Left kidney (tissue), 8 donors: ENCODE measurements at places on chromosomes 1 and 21.

DNA sequence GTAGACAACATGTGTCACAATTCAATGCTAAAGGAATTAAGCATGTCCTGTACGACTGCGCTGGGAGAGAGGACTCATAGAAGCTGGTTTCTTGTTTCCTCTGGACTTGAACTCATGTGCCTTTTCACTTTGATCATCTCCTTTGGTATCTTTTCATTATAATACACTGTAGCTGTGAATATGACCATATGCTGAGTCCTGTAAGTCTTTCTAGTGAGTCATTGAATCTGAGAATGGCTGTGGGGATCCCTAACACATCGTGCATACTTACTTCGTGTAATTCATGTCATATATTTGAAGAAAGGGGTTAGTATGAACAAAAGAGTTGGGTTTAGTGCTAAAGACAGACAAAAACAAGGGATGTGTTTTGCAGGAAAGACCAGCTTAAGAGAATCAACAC lies 148.1 kb upstream of the RUNX1 start:
- DNase-seq: no peak

DNA sequence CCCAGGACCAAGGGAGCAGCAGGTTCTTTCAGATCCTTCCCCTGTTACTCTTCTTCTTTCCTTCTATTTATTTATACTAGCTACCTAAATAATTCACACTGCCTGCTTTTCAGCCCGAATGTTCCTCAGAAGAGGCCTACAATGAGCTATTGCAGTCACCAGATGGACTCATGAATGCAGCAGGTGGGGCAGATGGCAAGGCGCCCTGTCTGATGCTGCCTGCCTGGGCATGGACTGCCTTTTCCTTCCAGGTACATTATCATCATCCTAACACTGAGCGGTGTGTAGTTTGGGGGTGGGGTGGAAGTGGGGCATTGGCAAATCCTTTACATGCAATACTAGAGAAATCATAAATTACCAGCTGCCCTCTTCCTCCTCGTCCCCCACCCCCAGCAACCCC lies 17.6 kb downstream of the ESRRG start:
- DNase-seq: no peak

DNA sequence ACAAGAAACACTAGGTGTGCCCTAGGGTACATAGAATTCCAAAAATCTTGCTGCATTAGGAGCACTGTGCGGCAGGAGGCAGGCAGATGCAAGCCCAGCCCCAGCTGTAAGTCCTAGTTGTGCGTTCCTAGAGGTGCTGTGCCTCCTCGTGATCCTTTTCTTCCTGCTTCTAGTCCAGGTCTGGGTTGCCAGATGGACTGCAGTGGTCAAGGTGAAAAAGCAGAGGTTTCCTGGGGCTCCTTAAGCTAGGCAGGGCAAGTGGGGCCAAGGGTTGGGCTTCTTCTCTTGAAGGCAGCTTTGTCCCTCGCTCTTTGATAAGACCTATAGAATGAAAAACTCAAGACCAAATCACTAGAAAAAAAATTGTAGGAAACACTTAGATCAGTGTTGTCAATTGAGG lies 21.6 kb upstream of the SLC45A3 start:
- no peak for DNase-seq

- DNase-seq: no peak
Measured at GRCh38 chr1:180951836-180952656, 39.3 kb downstream of the KIAA1614 start.

DNA sequence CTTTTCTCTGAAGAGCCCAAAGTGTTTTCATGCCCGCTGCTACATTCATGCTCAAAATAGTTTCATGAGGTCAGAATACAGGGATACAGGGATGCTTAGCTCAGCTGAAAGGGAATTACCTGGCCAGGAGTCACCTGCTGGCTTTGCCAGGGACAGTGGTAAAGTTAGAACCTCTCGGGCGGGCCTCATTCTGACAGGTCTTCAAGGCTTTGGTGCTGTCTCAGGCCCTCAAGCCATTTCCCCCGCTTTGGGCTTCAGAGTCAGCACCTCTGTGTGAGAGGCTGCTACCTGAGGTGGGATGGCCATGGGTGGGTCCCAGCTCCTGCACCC lies 5.5 kb downstream of the RASSF5 start:
- no peak for DNase-seq

- DNase-seq: no peak
Measured at GRCh38 chr1:225044258-225044657, 114.8 kb downstream of the DNAH14 start.

- DNase-seq: no peak
Measured at GRCh38 chr1:36328713-36329112, 5.3 kb upstream of the EVA1B start.

DNA sequence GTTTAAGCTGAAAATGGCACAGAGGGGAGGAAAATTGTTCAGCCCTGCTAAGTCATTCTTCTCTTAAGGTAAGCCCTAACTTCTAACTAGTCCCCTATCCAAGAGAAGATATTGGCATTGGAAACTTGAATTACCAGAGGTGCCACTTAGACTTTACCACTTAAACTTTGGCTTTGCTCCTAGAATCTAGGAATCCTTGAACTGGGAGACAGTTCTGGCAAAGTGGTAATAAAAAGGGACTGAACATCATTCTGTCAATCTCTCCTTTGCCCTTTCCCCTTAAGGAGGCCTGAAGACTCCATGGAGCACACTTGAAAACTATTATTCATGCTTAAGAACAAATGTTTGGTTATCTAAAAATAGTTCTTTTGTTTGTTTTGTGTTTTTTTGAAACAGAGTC lies 8.4 kb downstream of the ATP1A4 start:
- no peak for DNase-seq

DNA sequence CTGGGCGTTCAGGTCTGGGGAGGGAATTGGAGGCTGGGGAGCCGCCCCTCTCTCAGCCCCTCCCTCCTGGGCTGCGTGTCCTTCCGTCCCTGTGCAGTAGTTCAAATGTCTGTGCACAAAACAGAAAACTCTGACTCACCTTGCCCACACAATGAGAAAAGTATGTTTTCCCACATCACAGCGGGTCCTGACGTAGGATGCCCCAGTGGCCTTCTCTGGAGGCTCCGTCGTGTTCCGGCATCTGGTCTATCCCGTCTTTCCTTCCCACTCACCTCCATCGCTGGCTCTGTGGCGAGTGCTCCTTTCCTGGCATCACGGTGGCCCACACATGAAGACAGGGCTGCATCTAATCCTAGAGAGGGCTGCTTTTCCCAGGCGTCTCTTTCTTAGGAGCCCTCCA lies 224.0 kb downstream of the KAZN start:
- DNase-seq: no peak

DNA sequence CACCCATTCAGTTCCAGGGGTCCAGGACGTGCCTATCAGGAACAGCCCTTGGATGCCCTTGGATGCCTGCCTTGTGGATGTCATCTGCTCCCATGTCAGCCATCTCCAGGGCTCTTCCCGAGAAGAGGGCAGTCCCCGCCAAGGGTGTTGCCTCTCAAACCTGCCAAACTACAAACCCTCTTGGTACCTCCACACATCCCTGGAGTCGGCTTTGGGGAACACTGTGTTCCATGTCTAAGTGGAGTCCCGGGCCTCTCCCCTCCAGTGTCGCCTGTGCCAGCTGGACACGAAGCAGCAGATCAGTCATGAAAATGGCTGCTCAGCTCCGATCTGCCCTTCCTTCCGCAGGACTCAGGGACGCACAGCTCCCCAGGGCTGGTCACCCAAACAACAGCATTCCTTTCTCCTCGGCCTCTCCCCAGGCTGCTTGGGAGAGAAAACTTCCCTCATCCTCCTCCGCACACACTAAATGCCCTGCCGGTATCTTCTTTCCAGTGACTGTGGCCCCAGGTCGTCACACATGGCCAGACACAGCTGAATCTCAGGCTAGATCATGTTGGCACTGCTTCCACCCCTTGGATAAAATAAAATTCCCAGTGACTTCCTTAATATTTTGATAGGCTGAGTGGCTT lies 53.4 kb downstream of the GALNT2 start:
- DNase-seq: peak; percentile 62

- no peak for DNase-seq
Measured at GRCh38 chr1:108036796-108037562, 72.0 kb upstream of the VAV3 start.

GRCh38 chr1:228101994-228102790 lies 933 bp downstream of the C1orf35 start:
- DNase-seq: no peak

- DNase-seq: no peak
Measured at GRCh38 chr1:167623951-167624350, 6.1 kb upstream of the RCSD1 start.

DNA sequence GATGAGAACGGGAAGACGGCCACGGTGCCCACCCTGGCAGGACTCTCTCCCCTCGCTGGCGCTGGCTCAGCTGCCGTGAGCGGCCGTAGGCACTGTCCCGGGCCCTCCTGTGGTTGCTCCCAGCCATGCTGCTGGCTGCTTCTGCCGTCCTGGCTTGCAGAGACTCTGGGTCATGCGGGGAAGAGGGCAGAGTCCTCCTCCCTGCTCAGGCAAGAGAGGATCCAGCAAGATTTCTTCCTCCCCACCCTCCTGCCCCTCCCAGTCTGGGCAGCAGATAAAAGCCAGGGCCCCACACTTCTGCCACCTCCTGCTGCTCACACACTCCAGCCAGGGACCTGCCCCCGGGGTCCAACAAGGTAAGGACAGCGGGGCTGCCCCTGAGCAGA lies 60.1 kb downstream of the AGPAT3 start:
- DNase-seq: no peak

DNA sequence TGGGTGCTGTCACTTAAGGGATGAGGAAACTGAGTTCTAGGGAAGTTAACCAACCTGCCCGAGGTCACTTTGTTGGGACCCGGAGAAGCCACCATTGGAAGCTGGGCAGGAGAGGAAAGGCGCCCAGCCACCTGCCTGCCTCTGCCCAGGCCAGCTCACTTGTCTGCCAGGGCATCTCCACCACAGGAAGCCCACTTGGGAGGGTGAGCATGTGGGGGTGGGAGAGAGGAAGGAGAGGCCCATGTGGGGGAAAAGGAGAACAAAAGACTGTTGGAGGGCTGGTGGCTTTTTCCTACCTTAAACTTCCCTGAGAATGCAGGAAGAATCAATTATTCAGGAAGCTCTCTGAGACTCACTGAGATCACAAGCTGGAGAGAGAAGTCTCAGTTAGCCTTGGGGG lies 43.8 kb upstream of the SELENON start:
- DNase-seq: no peak

DNA sequence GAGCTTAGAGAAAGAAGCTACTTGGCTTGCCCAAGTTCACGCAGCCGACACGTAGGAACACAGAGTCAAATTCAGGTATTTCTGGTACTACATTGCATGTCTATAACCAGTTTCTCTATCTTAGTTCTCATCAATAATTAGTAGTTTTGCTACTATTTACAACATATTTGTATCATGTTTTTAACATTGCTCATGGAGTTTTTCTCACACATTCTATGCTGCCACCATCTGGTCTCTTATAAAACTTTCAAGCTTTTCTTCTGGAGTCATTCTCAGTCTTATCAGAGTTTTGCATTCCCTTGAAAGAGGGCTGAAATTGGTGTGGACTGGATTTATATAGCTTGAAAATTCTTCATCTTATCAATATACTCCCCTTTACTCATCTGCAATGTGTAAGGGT lies 118.8 kb upstream of the PALMD start:
- DNase-seq: no peak

GRCh38 chr1:23515905-23516304 lies 15.1 kb downstream of the E2F2 start:
- DNase-seq: no peak

- no peak for DNase-seq
Measured at GRCh38 chr1:22708777-22709176, 1.9 kb upstream of the EPHB2 start.

- no peak for DNase-seq
Measured at GRCh38 chr1:221965252-221965651, 223.4 kb upstream of the DUSP10 start.

DNA sequence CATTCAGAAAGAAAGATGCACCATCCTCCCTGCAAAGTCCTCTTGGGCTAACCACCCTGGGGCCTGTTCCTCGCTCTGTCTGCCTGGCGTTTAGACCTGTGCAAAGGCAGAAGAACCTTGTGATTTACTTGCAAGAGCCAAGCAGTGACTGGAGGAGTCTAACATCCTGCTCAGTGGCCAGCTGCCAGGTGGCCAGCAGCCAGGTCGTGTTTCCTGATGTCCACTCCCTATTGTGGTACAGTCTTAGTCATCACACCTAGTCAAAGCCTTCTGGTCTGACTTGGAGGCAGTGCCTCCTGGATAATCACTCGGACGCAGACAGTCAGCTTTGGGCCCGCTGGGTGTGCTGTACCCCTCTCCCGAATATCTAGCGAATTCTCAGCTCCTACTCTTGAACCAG lies 118.1 kb downstream of the PGBD5 start:
- DNase-seq: no peak

DNA sequence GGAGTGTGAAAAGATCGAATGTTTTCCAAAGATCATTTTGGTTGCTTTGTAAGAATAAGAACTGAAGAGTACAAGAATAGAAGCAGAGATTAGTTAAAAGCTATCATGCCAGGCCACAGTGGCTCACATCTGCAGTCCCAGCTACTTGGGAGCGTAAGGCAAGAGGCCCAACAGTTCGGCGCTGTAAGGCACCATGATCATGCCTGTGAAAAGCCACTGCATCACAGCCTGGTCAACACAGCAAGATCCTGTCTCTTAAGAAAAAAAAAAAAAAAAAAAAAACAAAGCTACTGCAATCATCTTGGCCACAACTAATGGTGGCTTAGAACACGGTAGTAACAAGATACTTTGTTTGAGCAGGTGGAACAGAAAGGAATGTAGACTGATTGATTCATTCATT lies 116.2 kb downstream of the EIF4G3 start:
- DNase-seq: no peak

- peak; percentile 71 for DNase-seq
Measured at GRCh38 chr1:17559615-17560419, 20.3 kb downstream of the ARHGEF10L start.

DNA sequence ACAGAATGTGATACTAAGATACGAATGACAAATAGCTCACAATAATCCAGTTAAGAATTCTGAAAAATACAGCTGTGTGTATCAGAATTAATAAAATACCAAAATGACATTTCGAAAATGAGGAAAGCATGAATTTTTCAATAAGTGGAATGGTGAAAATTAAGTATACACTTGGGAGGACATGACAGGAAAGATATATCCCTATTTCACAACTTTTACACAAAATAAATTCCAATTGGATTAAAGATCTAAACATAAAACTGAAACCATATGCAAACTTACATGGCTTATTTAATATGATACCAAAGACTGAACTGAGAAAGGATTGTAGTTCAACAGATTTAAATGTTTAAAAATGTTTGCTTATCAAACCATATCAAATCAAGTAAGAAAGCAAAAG lies 510.4 kb upstream of the ADAMTS5 start:
- no peak for DNase-seq

- no peak for DNase-seq
Measured at GRCh38 chr1:167462341-167462740, 56.0 kb downstream of the CD247 start.

GRCh38 chr1:22343456-22344328 lies 108.0 kb upstream of the ZBTB40 start:
- no peak for DNase-seq

DNA sequence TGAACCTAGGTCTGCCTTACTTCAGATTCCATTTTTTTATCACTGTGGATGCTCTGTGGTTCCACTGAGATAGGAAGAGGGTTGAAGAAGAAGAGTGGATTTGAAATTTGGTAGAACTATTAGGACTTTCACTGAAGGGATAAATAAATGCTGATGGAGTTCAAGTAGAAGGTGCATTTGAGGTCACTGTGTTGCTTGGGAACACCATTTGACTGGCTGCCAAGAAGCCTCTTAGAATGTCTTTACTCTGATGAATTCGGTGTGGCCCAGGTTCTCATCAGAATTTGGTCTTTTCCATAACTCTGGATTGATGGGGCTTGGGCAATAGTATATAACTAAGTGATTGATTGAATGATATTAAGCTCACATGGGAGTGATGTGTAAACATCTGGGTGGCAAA lies 11.9 kb downstream of the XPR1 start:
- DNase-seq: no peak

GRCh38 chr21:30717105-30717504 lies 1.5 kb downstream of the KRTAP21-3 start:
- no peak for DNase-seq
